HuH-7.5 (cell line): ENCODE measurements at places on chromosomes 2 and 18.

GRCh38 chr2:37349231-37349860 lies 4.9 kb downstream of the QPCT start:
- no peak for DNase-seq

DNA sequence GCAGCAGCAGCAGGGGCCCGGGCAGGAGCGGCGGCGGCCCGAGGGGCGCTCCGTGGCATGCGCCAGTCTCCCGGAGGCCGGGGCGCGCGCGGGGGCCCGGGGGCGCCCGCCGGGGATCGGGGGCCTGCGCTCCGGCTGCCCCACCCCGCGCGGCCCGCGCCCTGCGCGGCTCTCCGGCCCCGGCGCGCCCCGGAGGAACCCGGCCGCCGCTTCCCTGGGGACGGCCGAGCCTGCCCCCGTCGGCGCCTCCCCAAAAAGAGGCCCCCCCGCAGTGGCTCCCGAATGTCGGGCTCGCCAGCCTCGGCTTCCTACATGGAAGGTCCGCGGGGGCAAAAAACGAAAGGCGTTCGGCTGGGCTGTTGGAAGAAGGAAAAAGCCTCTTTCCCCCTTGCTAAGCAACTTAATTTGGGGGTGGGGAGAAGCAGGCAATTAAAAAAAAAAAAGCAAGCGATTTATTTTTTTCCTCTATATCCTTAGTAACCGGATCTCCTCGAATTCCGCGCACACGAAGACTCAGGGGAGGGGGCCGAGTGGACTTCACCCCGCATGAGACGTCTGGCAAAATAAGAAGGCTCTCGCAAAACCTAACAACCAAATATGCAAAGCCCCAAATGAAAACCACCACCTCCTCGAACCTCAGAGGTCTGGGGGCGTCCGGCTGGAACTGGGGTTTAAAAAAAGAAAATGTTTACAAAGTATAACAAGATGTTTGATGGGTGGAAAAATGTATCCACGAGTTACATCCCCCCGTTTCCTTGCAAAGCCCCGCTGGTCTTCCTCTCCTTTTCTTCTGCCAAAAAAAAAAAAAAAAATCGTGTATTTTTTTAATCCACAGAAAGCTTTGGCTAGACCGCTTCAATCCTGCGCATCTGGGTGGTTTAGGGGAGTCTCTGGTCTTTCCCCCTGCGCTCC lies at the start of gene SMAD7:
SMAD7 (minus strand) TSS at position 430 of the 912 bp plus-strand sequence. CDS start 541 bp downstream, outside the sequence.
- no peak for DNase-seq

DNA sequence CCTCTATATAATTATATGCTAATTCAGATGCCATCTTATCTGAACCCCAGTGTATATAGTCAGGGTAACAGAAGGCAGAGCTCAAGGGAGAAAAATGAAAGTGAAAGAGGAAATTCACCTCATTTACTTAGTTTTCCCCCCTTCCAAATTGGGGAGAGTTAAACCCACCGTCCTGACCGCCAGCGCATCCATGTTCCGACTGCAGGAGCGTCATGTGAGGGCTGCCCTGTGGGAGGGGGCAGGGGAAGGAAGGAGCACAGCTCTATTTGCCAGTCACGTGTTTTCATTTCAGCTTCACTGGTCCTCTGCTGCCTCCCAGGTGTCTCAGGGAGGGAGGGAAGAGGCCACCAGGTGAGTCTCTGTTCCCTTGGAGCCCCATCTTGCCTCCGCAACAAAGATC lies 13.2 kb downstream of the CNNM4 start:
- DNase-seq: no peak

GRCh38 chr2:117199511-117199910 lies 615.0 kb upstream of the DDX18 start:
- DNase-seq: no peak

- DNase-seq: no peak
Observed at GRCh38 chr18:23977719-23978483, 36.7 kb upstream of the TTC39C start.

GRCh38 chr2:187478719-187479118 lies 30.7 kb upstream of the CALCRL start:
- DNase-seq: no peak
